ENCODE measurements at places on chromosomes 5 and 9.

DNA sequence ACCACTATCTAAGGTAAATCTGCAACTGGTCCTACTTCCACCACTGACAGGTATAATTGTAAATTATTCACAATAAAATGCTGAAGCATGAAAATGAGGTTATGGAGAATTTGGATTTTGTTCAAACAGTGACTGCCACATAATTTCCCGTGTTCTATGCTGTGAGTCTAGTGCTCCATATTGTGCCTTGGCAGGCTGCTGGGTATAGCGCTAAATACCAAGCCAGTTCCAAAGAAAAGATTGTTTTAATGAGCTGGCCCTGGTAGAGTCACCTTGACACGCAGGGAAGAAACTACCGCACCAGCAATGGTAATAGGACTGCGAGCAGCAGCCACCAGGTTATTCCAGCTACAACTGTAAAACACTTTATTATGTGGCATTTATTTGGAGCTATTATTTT is 30.4 kb downstream of the PSMB7 start:
- H3K36me3 ChIP-seq = no peaks in the 10 kb centered on the region
- H3K4me3 ChIP-seq = no peak overlapping the region
- no peaks in the 10 kb centered on the region for H3K27me3 ChIP-seq
- no peak for DNase-seq
- H3K27ac ChIP-seq = no peak overlapping the region
- peaks cover 24% of the 10 kb centered on the region for H3K4me1 ChIP-seq

- H3K4me1 ChIP-seq = peaks cover 5% of the 10 kb centered on the region
- H3K27ac ChIP-seq = no peak overlapping the region
- H3K36me3 ChIP-seq = no peaks in the 10 kb centered on the region
Observed at GRCh38 chr9:68493958-68494577, 46.6 kb downstream of the TMEM252 start.

DNA sequence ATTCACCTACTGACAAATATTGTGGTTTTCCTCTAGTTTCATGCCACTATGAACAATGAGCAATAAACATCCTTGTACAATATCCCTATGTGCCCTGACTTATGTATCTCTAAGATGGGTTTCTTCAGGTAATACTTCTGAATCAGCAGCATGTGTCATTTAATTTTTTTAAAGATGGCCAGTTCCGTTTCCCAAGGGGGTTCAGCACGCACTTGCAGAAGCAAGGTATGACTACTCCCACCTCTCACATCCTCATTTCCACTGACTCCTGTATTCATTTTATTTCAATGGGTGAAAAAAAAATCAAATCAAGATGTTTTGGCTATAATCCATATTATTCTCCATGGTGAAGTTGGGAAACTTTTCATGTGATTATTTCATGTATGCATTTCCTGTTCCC is 14.7 kb upstream of the ADAMTS19 start:
- no peak overlapping the region for H3K27ac ChIP-seq
- H3K27me3 ChIP-seq = no peaks in the 10 kb centered on the region
- DNase-seq = no peak
- no peak overlapping the region for H3K4me3 ChIP-seq

- peaks cover 28% of the 10 kb centered on the region for H3K4me1 ChIP-seq
- H3K36me3 ChIP-seq = no peaks in the 10 kb centered on the region
- peak; percentile 82 for DNase-seq
- no peak overlapping the region for H3K4me3 ChIP-seq
- H3K27ac ChIP-seq = peak overlapping the region; percentile 71
Observed at GRCh38 chr9:98248737-98249474, 6.5 kb downstream of the TBC1D2 start.

DNA sequence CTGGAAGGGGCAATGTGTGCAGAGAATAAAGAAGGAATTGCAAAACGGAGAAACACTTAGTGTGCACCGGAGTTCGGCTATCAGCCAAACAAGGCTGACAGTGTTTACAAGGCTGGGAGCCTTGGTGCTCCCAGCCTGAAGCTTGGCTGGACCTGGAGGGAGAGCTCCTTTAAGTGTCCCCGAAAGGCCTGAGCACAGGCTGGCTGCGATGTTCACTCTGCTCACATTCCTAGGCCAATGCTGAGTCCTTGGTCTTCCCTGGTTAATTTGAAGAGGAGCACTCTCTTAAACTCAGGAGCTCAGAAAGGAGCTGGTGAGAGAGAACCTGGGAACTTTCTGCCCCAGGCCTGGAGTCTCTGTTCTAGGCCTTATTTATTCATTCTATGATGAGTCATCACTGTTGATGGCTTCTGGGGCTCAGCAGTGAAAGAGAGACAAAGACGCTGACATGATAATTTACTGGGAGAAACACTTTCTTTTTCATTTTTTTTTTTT is 88.6 kb upstream of the MYO10 start:
- DNase-seq = peak; percentile 35
- no peaks in the 10 kb centered on the region for H3K27me3 ChIP-seq
- no peaks in the 10 kb centered on the region for H3K36me3 ChIP-seq
- H3K4me1 ChIP-seq = peaks cover 5% of the 10 kb centered on the region
- H3K27ac ChIP-seq = peak overlapping the region; percentile 30
- no peak overlapping the region for H3K4me3 ChIP-seq

- peaks cover 33% of the 10 kb centered on the region for H3K27me3 ChIP-seq
- no peak for DNase-seq
- H3K27ac ChIP-seq = no peak overlapping the region
- H3K4me1 ChIP-seq = peaks cover 7% of the 10 kb centered on the region
- no peaks in the 10 kb centered on the region for H3K36me3 ChIP-seq
Observed at GRCh38 chr9:93963969-93964368, 8.8 kb upstream of the BARX1 start.

Data from hepatocyte (in vitro differentiated cells).